ENCODE measurements at places on chromosomes 3 and 15.
A peak's percentile ranks its signal among the peaks of the same experiment; 100 is the strongest.

GRCh38 chr3:158160958-158161357 is 51.1 kb downstream of the RSRC1 start:
- DNase-seq = no peak

- DNase-seq = peak; percentile 40
These were observed at the start of gene DZIP1L for GRCh38 chr3:138114988-138115971. Gene DZIP1L, minus strand, starts transcription at chr3:138115608. Its CDS starts 11,637 bp downstream, at chr3:138103971.

DNA sequence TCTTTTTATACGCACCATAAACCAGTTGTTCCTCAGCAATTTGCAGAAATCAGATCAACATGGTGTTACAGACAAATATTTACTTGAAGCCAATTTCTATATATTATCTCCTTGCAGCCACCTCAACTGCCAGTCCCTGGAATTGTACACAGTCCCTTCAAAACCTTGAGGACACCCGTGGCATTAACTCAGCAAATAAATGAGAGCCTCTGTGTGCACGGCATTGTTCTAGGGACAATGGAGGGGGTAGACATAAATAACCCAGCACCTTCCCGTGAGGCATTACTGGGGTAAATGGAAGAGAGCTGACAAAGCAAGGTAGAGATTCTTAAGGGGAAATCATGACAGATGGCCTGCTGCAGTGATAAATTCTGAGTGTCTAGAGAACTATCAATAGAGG is 12.5 kb downstream of the TM2D3 start:
- no peak for DNase-seq

- no peak for DNase-seq
These were observed 132.6 kb downstream of the NR2F2 start for GRCh38 chr15:96462768-96463750.

- no peak for DNase-seq
These were observed 37.6 kb downstream of the IGF2BP2 start for GRCh38 chr3:185786956-185787877.

DNA sequence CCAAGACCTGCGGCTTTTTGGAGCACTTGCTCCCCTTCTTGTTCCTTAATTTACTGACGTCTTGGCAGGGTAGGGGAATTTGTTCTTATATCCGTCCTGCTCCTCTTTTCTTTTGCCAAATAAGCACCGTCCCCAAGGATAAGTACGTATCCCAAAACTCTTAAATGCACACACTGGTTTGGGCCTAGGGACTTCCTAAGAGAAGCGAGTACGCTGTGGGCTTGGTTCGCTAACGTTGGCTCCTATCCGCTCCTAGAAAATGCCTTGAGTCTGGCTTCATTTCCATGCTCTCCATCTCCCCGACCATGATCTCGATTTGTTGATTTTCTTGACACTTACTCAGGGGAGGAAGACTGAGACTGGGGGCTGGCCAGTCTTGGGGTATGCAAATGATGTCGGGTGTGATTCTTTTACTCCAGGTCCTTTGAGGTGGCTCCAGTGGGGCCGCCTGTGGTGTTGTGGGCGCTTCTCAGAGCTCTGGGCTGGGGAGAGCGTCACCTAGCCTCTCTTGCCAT is 1.3 kb downstream of the MYRIP start:
- no peak for DNase-seq

DNA sequence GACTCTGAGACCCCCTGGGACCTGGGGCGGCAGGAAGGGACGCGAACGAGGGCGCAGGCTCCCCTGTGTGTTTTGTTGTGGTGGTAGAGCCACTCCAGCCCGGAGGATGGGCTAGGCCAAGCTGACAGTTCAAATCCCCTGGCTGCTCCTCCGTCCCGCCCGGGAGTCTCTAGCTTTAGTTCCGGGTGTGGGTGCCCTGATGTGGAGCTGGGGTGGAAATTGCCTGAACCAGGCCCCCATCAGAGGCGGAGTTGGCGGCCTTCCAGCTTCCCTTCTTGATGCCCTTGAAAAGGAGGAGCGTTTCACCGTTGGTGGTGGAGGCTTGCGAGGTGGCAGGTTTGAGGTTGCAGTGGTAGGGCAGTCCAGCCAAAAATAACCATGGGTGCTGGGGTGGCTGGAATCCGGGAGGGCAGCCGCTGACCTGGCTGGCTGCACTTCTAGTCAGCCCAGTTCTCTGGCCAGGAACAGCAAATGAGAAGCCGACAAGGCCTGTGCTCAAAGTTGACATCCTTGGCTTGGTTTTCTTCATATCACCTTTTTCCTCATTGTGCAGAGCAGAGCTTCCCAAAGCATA is 817 bp downstream of the CLK3 start:
- DNase-seq = no peak

- DNase-seq = no peak
These were observed 89.9 kb downstream of the ASB7 start for GRCh38 chr15:100692246-100692645.

GRCh38 chr3:54374214-54374852 is 252.0 kb downstream of the CACNA2D3 start:
- DNase-seq = no peak

DNA sequence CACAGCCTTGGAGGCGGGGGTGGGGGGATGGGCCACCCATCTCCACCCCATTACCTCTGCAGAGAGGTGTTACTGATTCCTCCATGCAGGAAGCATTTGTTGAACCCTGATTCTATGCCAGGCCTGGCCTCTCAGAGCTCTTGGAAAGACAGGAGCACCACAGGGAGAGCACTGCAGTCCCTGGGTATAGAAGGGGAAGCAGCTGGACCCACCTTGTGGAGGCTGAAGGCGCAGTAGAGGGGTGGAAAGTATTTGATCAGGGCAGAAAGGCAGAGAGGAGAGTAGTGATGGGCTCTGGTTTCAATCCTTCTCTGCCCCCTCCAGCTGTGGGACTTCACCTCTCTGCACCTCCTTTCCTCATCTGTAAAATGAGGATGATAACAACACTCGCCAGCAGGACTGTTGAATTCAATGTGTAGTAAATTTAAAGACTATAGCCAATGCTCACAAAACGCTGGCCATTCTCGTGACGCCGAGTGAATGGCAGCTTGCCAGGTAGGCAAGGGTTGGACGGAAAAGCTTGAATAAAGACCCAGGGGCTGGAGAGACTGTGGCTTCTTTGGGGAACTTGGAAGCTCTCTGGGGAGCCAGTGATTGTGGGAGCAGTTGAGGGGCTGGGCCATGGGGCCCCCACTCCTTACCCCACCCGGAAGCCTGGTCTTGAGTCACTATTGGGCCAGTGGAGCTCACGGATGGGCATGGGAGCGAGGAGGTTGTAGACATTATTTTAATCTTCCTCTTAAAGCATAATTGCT is 8.0 kb upstream of the CCDC33 start:
- DNase-seq = no peak

DNA sequence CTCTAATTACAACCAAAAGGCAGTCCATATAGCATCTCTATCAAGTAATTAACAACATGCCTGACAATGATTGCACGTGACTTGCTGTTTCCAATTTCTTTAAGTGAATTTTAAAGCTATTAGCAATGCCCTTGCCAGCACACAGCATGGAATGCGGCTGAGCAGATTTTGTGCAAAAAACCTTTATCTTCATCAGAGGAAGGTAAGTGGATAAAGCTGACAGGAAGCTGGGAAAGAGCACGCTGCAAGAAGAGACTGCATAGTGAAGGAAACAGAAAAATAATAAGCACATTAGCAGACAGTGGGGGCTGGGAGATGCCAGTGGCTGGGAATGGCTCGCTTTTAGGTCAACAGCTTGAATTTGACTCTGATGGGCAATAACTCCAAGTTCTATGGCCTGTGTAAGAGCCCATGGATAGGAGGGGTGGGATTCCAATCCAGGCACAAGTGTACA is 138.8 kb downstream of the PDZRN3 start:
- no peak for DNase-seq

DNA sequence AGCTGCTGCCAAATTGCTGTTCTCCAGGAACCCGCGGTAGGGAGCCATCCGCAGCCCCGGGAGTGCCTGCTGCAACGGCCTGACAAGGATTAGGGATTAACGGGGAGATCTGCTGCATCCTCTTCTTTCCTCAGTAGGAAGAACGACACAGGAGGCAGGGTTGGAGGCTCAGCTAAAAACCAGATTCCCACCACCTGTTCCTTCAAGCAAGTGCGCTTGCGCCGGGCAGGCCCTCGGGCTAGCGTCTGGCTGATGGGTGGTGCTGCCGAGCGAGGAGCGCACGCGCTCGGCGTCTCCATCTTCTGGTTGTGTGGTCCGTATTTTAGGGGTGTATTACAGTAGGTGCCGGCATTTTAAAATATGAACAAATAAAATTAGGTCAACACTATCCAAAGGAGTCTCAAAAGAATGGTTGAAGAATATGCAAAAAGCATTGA is 25.4 kb upstream of the SLC25A26 start:
- no peak for DNase-seq

DNA sequence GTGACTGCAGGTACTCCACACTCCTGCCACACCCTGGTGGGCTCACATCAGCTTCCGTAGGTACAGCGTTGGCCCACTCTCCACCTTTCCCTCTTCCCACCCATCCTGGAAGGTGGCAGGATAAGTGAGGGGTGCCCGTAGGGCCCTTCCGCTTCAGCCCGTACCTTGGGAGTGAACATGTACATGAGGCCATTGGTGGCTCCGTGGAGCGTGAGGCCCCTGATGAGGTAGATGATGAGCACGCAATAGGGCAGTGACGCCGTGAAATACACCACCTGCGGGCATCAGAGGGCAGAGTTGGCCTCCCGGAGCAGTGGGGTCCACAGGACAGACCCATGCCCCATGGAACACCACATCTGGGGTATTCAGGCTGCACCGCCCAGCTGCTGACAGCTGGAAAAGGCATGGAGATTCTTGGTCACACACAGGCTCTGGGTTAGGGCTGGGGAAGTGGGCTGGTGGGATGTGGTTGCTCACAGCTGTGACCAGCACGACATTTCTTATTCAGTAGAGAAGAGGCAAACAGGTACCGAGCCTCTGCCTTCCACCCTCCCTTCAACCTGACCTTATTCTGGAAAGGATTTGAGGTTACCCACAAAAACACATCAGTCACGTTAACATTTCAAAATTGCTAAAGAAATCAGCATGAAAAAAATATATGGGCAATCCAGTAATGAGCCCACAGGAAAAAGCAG is 23.8 kb downstream of the SLC6A20 start:
- DNase-seq = no peak

GRCh38 chr3:115681736-115682135 is 58.4 kb downstream of the GAP43 start:
- no peak for DNase-seq

DNA sequence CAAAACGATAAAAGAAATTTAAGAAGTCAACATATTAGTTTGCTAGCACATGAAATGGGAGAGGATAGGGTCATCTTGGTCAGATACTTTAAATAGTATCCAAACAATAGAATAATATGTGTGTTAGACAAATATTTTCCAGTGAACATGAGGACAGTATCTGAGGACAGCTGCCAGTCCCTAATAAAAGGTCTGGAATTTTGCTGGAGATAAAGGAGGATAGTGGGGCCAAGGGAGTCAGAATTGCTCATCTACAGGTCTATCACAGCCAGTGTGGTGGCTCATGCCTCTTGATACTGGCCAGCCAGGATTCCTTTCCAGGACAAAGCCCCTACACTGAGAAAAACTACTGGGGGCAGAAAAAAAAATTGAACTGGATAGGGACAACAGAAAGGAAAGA is 74.0 kb downstream of the HERC1 start:
- DNase-seq = no peak

DNA sequence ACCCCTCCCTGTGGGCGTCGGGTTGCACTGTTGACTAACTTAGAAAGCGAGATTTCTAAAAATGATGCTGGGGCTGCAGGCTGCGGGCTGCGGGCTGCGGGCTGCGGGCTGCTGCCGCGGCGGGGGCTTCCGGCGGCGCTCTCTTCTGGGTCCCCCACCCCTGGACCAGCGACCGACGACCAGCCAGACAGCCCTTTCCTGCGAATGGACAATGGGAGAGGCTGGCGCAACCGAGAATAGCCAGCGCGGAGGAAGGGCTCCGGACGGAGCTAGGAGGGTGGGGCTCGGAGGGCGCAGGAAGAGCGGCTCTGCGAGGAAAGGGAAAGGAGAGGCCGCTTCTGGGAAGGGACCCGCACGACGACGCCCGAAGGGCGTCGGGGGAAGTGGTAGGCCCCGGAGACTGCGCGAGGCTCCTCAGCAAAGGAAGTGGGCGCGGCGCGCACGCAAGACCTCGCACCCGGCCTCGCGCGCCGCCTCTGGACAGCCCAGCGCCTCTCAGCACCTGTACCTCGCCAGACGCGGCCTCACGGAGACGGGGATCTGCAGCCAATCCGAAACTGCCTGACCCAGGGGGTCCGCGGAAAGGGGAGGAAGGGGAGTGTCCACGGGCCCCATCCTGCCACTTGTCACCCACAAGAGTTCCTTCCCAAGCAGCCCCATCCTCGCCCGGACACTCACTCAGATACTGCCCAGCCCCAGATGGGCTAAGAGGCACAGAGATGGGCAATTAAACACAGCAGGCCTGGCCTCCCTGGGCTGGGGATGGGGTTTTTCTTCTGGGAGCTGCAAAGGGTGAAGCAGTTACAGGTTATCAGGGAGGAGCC is 70.7 kb downstream of the SLC12A8 start:
- DNase-seq = peak; percentile 68

GRCh38 chr3:133457465-133458067 is 57.7 kb downstream of the BFSP2 start:
- DNase-seq = no peak

GRCh38 chr15:32885713-32886112 is 167.9 kb downstream of the GREM1 start:
- no peak for DNase-seq

DNA sequence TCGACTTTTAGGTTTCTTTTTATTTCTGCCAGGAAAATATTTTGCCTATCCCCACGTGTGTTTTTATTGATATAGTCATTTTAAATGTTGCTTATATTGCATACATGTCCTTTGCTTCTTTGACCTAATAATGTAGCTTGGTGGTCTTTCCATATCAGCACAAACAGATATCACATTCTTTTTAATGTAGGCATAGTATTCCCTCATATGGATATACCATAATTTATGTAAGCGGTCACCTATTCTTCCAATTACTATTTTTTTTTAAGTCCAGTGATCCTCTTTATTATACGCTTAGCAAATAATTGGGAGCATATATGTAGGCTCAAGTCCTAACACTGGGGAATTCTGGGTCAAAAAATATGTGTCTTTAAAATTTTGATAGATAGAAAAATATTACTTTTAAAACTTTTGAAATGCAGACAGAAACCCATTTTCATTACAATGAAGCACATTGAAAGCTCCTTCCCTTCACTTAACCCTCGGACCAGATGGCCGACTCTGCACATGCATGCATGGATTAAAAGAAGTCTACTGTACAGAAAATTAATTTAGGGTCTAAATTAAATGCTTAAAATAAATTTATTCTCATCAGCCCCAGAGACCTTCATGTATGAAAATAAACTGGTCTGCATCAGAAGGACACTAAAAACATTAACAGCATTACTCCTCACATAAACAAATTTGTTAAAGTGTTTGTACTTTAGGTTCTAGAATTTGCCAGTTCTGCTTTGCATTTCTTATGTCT is 90.5 kb upstream of the LIMD1 start:
- no peak for DNase-seq

Measured in GM18507 (cell line).